ENCODE measurements at places on chromosomes 13 and 19.
A peak's percentile ranks its signal among the peaks of the same experiment; 100 is the strongest.

- DNase-seq: peak; percentile 98
Measured at GRCh38 chr19:58558623-58559274, 338 bp upstream of the UBE2M start.

GRCh38 chr19:28312269-28312668 is 900.7 kb downstream of the UQCRFS1 start:
- DNase-seq: no peak

DNA sequence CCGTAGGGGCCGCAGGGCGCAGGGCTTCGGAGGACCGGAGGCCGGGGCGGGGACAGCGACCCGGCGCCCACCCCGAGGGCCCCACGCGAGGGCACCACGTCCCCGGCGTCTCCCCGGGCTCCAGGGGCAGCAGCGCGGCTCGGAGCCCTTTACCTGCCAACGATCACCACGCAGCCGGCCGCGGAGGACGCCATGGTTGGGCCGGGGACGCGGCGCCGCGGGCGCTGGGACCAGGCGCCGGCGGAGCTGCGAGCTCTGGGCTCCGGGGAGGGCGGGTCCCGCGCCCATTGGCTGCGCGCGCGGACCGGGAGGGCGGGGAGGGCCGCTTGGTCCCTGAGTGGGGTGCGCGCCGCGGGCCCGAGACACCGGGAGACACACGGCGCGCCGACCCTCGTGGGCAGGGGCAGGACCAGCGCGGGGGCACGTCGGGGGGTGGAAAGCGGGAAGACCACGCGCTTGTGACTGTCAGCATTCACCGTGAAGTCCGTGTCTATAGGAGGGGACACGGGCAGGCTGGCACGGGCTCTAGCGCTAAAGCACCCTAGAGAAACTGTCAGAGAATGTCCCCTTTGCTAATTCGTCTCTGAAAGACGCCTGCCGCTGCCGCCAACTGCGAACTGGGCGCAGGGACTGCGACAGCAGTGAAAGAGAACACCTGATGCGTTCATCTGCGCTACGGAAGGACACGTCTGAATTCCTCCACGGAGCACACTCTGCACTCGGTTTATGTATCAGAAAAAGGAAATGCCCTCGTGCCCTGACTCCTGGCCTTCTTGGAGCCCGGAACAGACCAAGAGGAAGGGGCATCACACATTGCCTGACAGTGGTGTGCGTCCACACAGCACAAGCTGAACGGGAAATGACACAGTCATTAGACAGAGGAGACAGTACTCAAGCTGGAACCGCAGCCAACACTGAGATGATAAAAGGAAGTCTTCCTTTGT is at the start of gene CRYL1:
TSS of gene CRYL1 (minus strand) at position 257 of the 944 bp plus-strand sequence. CDS start at position 194, 63 bp downstream.
- peak; percentile 51 for DNase-seq

DNA sequence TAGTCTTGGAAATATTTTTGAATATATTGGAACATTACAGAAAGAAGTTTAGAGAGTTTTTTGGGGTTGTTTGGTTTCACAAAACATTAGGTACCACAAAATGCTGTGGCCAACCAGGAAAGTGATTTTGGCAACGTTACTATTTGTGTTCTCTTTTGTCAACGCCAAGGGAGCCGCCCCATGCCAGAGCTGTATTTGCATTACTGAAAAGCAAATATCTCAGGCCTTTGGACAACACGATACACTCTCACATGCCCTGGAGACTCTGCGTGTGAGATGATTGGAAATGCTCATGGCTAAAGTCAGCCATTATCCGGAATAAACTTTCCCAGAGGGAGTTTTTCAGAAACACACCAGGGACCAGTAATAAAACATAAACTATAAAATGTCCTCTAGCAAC is 324.6 kb downstream of the SHISA2 start:
- no peak for DNase-seq

DNA sequence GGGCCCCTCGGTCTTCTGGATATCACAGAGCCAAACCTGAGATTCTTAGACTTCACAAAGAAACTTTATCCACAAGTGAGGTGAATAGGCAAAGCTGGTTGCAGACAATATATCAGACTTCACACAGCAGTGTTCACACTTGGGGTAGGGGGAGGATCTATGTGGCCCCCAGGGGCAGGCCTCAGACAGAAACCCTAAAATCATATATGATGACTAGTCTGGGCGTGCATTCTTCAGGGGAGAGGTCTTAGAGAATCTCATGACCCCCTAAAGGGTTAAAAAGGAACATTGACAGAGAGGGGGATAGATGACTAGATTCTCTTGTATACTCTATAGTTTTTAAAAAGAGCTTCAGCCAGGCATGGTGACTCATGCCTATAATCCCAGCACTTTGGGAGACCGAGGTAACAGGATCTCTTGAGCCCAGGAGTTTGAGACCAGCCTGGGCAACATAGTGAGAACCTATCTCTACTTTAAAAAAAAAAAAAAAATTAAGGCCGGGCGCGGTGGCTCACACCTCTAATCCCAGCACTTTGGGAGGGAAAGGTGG is 2.8 kb downstream of the TYROBP start:
- no peak for DNase-seq

- no peak for DNase-seq
Measured at GRCh38 chr13:26037302-26037701, 14.5 kb downstream of the SHISA2 start.

GRCh38 chr13:113357529-113357928 is 6.4 kb downstream of the GRTP1 start:
- no peak for DNase-seq

DNA sequence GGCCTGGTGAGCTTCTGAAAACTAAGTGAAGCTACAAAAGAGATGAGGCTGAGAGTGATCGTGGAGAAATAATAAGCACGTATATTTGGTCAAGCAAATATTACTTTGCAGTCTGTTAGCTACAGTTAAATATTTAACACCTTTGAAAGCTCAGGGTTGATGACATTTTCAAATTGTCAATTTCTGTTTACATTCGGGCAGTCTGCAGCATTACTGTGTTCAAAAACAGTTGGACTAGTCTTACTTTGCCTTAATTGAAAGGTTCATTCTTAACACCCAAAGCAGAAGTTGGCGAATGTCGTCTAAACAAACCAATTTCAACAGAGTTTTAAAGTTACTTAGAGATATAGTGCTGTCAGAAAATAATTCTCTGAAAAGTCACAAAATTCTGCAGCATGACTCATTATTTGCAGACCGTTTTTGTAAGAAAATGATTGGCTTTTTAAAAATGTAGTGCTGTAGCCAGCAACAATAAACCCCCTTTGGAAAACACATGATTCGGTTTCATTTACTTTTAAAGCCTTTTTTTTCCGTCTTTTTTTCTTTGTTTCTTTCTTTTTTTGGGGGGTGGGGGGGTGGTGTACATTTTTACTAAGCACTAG is 549.0 kb downstream of the GPC6 start:
- DNase-seq: no peak

DNA sequence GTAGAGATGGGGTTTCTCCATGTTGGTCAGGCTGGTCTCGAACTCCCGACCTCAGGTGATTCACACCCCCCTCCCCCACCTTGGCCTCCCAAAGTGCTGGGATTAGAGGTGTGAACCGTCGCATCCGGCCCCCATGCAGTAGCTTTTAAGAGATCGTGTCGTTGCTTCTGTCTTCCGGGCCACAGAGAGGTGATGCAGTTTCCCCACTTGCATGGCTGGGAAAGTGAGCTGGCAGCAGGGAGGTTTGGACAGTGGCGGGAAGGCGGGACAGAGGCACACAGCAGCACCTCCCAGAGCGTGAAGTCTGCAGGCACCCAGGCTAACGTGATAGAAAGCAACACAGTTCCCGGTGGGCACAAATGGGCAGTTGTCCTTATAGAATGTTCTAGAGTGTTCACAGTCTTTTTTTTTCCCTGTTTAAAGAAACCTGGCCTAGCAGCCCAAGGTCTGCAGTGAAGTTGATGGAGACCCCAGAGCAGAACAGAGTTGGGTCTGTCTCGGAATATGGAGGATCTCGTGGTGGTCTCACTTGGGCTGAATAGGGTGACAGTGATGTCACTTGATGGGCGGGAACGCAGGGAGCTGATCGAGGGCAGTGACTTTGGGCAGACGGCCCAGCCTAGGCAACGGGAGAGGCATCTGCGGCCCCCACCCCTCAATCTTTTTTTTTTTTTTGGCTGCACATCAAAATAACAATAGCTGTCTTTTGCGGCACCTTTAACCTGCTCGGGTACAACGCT is 4.9 kb downstream of the UHRF1 start:
- no peak for DNase-seq

DNA sequence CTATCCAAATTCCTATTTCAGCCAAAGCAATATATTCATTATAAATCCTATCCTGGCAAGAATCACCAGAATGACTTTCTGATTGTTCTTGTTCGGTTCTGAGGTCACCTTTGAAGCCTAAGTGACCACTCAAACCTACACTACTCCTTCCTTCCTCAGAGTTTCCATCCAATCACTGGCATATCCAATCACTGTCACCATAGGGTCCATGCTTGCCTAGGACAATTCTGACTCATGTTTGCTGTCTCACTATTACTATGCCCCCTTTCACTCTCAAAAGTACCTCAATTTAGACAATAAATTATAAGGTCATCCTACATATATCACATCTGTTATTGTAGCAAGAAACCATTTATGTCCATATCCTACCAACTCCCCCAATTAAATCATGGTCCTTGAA is 58.9 kb downstream of the UBL3 start:
- no peak for DNase-seq

DNA sequence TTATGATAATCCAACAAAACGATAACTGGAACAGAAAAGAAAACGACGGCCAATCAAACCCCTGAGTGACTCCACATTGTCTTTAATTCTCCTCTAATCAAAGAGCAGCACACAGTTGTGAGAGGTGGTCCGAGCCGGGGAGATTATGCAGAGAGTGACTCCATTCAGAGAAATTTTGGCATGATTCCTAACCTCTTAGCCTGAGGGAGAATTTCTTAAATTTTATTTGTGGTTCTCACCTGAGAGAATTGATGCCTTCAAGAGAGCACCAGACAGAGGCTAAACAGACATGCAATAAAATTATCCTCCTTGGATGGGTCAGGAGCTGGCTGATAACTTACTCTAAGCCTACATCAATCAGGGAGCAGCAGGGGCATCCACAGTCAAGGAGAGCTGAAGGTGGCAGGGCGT is 310.0 kb upstream of the KLF12 start:
- DNase-seq: no peak
